Gastroesophageal sphincter (tissue), 4 donors: ENCODE measurements at places on chromosomes 11 and 22.

GRCh38 chr22:29824677-29825076 is 13.4 kb downstream of the ASCC2 start:
- no peak for ATAC-seq

DNA sequence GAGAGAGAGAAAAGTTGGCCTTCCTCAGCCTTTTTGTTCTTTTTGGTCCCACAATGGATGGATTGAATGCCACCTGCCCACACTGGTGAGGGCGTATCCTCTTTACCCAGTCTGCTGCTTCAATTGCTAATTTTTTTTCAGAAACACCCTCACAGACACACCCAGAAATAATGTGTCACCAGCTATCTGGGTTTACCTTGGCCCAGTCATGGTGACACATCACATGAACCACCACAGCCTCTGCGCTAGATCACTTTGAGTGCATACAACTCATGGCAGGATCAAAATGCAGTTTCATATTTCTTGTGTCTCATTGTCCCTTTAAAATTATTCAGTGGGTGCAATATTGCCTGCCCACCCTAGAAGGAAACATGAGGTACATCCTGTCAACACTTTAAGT is 63.3 kb downstream of the ADAMTS15 start:
- no peak for ATAC-seq

GRCh38 chr11:74532501-74533246 is 39.1 kb upstream of the LIPT2 start:
- ATAC-seq = no peak

DNA sequence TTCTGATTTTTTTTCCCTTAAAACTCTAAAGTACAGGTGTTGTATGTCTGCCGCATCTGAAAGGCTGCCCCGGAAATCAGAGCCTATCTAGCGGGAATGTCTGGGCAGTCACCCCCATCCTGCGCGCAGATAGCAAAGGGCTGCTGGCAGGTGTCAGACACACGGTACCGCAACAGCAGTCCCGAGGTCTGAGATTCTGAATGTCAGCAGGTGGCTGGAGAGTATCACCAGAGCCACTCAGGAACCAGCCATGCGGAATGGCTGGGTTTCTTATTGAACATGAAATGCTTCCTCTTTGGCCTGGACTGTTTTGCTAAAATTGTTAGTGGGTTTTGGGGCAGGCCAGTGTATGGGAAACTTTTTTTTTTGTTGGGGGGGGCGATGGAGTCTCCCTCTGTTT is 53.3 kb downstream of the CERK start:
- ATAC-seq = no peak

DNA sequence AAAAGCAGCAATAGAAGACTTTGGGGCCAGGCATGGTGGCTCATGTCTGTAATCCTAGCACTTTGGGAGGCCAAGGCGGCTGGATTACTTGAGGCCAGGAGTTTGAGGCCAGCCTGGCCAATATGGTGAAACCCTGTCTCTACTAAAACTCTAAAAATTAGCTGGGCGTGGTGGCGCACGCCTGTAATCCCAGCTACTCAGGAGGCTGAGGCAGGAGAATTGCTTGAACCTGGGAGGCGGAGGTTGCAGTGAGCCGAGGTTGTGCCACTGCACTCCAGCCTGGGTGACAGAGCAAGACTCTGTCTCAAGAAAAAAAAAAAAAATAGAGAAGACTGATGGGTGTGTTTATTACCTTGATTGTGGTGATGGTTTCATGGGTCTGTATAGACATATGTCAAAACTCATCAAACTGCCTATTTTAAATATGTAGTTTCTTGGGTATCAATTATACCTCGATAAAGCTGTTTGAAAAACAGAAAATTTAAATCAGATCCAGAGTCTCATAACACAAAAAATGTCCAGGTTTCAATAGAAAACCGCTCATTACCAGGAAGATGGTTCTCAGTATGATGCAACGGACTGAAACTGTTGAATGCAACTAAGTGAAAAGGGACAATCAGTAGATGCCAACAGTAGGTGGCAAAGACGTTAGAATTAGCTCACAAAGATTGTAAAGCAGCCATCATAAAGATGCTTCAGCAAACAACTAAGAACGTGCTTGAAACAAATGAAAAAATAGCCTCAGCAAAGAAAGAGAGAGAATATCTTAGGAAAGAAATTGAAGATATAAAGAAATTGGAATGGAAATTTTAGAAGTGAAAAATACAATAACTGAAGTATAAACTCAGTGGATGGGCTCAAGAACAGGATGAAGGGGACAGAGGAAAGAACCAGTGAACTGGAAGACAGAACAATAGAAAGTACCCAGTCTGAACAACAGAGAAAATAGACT is 33.1 kb upstream of the SEPTIN5 start:
- no peak for ATAC-seq
